ENCODE measurements at places on chromosomes 1 and 21. TPM values are rescaled to one million over a fixed set of nuclear protein-coding genes. Genes with fewer than 3 reads are reported as not detected.

GRCh38 chr1:34477632-34478141, 277.2 kb upstream of the GJB5 start:
- DNase-seq: no peak

GRCh38 chr1:19449454-19450228, 35.7 kb downstream of the CAPZB start:
- DNase-seq: no peak

DNA sequence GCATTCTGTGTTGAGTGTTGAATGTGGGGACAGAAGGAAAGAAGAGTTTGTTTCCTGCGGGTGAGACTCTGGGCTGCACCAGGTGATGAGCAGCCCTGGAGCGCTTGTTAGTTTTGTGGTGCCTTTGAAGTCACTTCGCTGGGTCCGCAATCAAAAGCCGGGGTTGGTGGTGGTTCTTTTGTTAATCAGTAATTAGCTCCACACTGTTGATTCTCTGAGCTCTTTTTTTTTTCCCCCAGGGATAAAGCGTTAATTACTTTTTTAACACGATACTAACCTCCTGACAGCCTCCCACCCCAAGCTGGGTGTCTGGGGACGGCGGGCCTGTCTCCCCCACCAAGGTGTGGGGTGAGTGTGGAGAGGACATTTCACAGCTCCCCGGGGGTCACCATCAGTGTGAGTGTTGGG, 56.6 kb downstream of the AGPAT3 start:
- DNase-seq: peak; percentile 76

- DNase-seq: no peak
Measured at GRCh38 chr1:228927946-228928898, 192.9 kb downstream of the RHOU start.

- DNase-seq: peak; percentile 21
Measured at GRCh38 chr1:157595356-157595755, 2.5 kb downstream of the FCRL4 start.

DNA sequence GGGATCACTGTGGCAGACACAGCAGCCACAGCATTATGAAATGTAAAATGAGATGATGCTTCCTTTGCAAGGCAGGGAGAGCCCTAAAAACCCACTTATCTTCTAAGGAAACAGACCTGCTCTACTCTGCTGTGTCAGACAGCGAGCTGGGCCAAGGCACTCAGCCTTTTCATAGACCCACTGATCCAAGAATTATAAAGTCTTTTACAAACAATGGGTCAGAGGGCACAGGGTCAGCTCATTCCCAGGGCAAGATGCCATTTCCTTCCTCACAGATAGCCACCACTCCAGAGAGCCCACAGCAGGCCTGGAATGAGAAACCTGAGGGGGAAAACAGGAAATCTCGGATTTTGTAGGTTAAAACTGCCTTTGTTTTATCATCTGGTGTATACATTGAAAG, 42.9 kb downstream of the CASQ2 start:
- no peak for DNase-seq

GRCh38 chr1:187185389-187185788, 356.6 kb downstream of the PLA2G4A start:
- DNase-seq: no peak

DNA sequence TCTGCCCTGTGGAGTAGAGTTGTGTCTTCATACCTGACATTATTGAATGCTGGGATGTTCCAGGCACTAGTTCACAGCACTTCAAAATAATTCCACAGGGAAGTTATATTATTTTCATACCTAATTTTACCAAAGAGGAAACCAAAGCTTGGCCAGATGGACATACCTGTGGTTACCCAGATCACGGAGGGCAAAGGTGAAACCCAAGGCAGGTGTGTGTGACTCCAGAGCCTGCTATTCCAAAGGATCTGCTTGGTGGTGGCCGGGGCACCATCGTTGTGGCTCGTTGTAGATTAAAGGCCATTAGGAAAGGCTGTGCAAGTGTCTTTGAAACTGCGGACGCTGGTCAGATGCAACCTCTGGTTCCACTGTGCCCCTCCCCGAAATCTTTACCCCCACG, 108.6 kb downstream of the ZBTB18 start:
- no peak for DNase-seq

DNA sequence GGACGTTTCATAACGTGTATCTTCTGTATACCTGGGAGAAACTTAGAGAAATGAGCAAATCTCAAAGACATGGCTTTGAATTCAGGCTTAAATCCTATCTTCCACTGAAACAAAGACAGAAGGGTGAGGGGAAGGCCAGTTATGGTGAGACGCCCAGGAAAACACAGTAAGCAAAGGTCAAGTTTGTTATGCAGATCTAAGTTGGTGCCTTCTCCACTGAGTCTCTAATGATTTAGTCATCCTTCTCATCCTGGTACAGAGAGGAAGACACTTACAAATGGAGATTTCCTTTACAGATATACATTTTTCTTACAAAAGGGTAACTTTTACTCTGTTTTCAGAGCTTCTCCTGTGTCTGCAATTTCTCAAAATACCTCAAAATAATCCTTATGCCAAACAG, 64.4 kb downstream of the MAP3K7CL start:
- no peak for DNase-seq

- no peak for DNase-seq
Measured at GRCh38 chr1:15768388-15768787, 9.8 kb downstream of the FBLIM1 start.

- DNase-seq: no peak
Measured at GRCh38 chr1:162688931-162689330, 56.7 kb downstream of the DDR2 start.

GRCh38 chr1:59985911-59986515, 59.4 kb upstream of the CYP2J2 start:
- DNase-seq: no peak

DNA sequence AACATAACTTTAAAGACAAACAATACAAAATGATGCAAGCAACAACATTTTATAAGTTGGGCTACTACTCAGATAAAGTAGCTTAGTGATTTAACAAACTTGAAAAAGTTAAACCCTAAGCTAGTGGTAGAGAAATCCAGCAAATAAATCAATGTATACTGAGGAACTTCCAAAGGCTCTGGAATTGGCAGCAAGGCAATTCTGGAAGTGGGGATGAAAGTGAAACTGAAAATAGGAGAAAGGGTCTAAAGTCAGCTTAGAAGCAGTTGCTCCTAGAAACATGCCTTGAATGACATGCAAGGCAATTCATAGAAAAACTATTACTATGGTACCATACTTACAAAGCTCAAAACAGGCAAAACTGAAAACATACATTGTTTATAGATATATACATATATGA, 90.0 kb upstream of the CAMK1G start:
- no peak for DNase-seq

DNA sequence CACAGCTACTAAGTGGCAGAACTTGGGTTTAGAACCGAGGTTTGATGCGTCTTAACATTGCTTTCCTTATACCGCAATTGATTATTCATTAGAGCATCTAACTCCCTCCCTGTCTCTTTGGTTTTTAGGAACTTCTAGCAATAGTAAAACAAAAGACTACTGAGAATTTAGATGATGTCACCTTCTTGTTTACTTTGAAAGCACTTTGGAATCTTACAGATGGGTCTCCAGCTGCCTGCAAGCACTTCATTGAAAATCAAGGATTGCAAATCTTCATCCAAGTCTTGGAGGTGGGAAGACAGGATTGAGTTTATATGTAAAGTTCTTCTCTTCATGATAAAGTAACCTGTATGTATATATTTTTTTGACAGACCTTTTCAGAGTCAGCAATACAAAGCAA, 35.0 kb downstream of the ZYG11A start:
- DNase-seq: no peak

GRCh38 chr1:3311711-3312110, 142.8 kb upstream of the ARHGEF16 start:
- no peak for DNase-seq

DNA sequence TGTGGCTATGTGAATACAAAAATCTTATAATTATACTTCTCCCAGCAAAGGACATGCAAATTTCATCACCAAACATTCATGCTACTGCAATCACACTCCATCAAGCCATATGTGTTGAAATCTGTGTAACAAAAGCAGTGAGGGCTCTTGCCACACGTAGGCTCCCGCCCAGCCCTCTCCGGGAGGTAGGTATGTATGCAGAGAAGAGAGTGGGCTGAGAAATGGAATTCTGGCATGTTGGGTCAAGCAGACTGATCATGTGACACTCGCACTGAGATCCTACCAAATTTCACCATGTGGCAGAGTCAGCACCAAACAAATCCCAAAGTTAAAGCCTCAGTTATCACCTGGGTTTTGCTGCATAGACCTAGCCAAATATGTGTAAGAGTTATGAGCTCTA, 49.7 kb downstream of the APP start:
- no peak for DNase-seq

DNA sequence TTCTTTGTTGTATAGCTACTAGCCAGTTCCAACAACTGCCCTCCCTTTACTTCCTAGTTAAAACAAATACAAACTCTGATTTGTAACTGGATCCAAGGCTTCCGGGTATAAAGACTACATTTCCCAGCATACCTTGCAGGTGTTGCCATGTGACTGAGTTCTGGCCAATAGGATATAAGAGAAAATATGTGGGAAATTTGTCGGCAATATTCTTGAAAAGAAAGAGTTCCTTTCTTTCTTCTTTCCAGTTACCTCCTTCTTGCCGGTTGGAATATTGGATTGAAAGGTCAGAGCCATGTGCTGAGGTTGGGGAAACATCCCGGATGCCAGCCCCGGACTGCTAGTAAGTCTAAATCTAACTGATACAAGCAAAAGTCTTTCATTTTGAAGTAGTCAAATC, 23.0 kb upstream of the ZBTB40 start:
- DNase-seq: peak; percentile 58

DNA sequence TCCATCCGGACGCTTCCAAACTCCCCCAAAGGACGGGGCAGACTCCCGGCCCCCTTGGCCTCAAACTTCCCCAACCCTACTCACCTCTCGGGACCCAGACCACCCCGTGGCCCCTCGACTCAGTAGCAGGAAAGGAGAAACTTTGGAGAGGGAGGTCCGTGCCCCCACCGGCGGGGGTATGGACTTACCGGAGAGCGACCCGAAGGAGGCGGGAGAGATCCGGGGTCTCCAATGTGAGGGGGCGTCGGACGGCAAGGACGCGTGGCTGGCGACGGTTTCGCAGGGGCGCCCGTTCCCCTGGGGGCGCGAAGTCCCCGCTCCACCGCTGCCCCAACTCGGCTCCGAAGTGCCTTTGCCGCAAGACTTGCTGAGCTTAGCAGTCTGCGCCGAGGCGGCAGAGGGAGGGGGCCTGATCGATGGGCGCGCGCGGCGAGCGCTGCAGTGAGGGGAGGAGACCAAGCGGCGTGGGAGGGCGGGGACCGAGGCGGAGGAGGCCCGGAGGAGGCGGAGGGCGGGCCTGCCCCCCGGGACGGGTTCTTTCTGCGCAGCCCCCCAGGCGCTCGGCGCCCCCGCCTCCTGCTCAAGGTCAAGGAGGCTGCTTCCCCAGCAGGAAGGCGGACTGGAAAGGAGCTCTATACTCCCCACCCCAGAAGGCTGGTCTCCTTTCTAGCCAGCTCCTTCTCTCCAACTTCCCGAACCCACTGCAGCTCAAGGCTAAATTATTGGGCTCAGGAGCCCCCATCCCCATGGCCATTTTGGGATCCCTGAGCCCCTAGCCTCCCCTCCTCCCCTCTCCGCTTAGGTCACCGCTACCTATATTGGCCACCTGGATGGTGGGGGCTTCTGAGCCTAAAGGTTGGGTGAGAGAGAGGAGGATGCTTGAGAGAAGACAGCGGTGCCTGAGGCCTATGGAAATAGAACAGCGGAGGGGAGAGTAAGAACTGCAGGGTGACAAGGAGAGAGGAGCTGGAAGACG, at the start of gene SYT2:
Gene SYT2 (minus strand): TSS at position 385 of the 976 bp plus-strand sequence. CDS start 104,682 bp downstream, outside the sequence.
- DNase-seq: no peak

DNA sequence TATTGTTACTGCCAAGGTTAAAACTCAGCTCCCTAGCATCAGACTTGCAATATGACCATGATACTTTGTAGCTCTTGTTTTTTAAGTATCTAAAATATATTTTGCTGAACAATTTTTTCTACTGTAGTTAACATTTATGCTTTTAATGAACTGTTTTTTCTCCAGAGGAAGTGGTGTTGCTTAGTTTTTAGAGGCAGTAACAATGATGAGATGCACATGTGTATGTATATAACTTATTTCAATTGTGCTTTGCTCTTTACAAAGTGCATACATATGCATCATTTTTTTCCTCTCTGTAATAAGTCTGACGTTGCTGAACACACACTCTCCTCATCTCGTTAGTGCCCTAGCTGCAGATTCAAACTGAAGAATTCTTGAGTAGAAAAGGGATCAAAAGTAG, 418.8 kb downstream of the ZP4 start:
- DNase-seq: no peak

GRCh38 chr21:17269760-17270159, 243.1 kb upstream of the CXADR start:
- no peak for DNase-seq

DNA sequence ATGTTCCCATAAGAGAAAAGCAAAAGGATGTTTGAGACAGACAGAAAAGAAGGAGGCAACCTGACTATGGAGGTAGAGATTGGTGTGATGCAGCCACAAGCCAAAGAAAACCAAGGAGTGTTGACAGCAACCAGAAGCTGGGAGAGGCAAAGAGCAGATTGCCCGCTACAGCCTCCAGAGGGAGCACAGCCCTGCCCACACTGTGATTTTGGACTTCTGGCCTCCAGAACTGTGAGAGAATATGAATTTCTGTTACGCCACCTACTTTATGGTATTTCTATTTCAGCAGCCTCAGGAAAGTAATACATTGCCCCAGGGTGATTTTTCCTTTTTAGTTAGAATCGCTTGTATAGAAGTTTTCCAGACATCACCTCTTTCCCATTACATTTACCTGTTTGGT, 28.4 kb downstream of the SLAMF6 start:
- no peak for DNase-seq

DNA sequence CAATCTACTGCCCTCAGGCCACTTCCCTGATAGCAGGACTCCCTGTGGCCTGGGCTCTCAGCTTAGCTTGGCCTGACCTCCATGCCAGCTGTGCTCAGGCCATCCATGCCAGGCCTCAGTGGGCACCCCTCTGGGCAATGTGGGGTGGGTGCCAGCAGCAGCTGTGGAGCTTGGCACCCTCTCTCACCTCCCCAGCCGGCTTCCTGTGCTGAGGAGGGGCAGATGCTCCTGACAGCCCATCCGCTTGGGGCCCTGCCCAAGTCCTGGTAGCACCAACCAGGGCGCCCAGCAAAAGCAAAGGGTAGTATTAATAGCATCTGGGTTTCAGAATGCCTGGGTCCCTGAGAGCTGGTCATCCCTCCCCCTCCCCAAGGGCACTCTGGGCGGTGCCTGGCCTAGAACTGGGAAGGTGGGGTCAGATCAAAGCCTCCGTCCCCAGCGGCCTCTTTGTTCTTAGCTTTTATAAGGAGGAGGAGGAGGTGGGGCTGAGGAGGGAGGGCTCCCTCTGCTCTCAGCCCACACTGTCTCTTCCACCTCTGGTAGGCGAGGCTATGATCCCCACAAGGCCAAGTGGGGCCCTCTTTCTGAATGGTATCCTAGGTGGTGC, 6.1 kb downstream of the EFNA4 start:
- no peak for DNase-seq

- no peak for DNase-seq
Measured at GRCh38 chr1:36654586-36654985, 171.9 kb upstream of the CSF3R start.

GRCh38 chr1:22121421-22121911, 21.4 kb downstream of the WNT4 start:
- no peak for DNase-seq

The SLC1A7 gene
- not detected for total RNA-seq

The CATSPER4 gene
- total RNA-seq: not detected

The PARP1 gene
- 104 TPM for total RNA-seq

The KPRP gene
- not detected for total RNA-seq

The EVA1B gene
- 12.7 TPM for total RNA-seq

The EPHB2 gene
- total RNA-seq: not detected

The CLDN19 gene
- not detected for total RNA-seq

The PER3 gene
- total RNA-seq: 14.1 TPM

Measured in CD4-positive, CD25-positive, alpha-beta regulatory T cell (primary cell).